ENCODE measurements at places on chromosomes 5 and 9.

DNA sequence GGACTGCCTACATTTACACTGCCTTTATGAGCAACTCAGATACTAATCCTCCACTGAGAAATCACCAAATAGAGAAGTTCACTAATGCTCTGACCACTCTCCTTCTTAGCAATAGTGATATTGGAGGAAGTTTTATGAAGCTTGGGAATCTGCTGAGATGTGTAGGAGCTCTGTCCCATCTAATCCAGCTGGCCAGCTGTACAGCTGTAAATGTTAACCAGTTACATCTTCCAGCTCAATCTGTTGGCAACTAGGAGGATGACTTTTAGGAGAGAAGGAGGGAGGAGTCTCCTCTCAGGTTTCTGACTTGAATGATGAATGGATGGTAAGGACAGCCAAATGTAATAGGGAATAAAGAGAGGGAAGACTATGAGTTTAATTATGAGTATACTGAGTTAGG lies 36.3 kb upstream of the LRRC19 start:
- no peak for DNase-seq

GRCh38 chr5:102223542-102224477 lies 72.3 kb downstream of the SLCO4C1 start:
- DNase-seq = peak; percentile 39

DNA sequence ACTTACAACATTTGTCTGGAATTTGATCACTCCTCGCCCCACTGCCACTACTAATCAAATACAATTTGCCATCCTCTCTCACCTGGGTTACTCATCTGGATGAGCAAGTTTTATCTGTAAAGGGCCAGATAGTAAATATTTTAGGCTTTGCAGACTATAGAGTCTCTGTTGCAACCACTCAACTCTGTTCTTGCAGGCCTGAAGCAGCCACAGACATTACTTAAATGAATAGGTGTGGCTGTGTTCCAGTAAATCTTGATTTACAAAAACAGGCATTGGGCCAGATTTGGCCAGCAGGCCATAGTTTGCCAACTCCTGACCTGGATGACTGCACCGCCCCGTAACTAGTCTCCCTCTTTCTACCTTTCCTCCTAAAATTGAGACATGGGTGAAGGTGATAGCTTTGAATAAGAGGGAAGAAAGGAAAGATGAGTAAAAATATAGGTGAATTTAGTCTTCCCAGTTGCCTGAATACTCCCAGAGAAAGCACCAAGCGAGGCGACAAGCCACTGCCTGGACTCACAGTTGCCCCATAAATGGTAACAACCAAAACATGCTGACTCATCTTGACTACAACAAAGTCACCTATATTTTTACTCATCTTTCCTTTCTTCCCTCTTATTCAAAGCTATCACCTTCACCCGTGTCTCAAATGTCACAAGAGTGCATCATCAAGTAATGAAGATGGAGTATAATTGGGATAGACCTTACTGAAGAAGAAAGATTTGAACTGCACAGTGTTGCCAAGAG lies 32.5 kb upstream of the SCAMP1 start:
- peak; percentile 17 for DNase-seq

GRCh38 chr9:5799314-5799713 lies 33.6 kb downstream of the ERMP1 start:
- DNase-seq = peak; percentile 68

DNA sequence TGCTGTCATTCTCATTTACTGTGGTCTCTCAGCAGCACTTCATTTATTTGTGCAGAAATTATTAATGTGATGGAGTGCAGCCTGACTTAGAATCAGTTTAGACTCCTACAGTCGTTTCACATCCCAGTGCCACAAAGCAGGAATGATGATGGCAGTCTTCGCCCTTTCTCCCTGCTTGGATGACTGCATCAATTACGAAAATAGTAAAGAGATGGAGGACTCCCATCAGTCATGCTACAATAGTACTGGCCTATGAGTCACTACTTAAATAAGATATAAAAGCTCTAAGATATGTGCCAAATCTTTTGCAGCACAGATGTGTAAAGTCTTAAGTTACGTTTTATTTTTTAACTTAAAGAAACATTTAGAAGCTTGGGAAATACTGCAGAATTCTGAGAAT lies 263.9 kb downstream of the CHSY3 start:
- DNase-seq = peak; percentile 8

- no peak for DNase-seq
Measured at GRCh38 chr9:133166392-133166791, 2.7 kb upstream of the GBGT1 start.

DNA sequence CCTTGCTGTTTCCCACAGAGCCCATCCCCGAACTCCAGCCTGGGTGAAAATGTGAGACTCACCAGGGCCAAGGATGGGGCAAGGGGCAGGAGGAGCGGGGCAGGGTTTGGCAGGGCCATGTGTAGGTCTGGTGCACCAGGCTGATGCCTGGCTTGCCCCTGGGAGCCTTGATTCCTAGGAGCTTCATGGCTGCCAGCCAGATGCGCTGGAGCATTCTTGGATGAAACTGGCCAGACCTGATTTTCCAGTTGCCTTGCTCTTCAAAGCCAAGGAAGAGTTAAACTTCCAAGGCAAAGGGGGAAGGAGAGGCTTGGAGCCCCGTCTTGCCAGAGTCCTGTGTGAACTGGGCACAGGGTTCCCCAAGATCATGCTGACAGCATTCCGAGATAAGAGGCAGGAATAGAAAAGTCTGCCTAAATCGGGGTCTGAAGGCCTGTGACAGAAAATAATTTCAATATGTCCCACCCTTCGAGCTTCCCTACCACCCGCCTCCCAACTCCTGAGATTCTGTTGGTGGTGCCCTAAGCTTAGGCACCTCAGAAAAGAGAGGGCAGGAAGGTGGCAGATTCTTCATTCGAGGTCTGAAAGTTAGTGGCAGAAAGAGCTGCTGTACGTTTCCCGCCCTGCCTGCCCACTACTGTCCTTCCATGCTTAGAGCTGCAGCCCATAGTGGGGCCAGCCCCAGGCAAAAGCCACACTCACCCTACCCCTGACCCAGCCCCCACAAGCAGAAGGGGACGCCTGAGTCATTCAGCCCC lies 20.4 kb downstream of the FAT2 start:
- no peak for DNase-seq

- DNase-seq = no peak
Measured at GRCh38 chr5:88230546-88231066, 38.0 kb downstream of the TMEM161B start.

DNA sequence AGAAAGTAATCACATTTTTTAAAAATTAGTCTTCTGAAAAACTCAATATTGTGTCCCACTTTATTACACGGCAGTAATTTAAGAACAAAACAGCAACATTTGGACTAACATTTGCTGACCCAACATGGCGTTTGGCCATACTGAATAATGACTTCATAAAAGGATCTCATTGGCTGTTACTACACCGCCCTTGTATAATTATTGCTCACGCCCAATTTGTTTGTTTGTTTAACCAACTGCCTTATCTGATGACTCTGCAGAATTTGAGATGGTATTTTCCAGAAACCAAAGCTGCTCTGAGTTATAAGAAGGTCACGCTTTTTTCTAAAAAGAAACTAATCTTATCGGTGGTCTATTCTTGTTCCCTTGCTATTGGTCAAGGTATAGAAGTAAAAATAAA lies 200.2 kb upstream of the TARS1 start:
- DNase-seq = no peak

DNA sequence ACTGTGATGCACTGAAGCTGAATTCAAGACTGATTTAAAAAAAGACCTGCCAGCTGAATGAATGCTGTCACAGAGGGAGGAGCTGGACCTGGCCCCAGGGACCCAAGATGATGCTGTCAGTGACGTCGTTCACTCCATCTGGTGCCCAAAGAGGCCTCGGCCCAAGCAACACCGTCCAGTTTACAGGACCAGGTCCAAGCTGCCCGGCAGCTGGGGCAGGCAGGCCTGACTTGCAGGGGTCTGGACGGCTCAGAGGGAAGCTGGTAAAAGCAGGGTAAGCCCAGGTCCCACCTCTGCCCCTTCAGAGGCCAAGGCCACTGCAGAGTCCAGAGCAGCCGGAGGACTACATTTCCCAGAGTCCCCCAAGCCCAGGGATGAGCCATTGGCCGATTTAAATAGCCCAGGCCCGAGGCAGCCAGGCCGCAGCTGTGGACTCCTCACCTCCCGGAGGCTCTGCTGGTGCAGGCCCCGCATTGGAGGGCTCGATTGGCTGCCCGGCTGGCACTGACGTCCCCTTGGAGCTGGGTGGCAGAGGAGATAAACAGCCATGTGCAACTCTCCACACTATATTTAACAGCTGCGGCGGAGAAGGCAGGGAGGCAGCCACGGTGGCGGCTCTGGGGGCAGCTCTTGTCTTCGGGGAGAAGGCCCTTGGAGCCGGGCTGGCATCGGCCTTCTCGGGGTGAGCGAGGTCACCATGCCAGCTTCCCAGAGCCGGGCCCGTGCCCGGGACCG lies at the start of gene PLPP7:
PLPP7 (plus strand) TSS at position 423 of the 735 bp plus-strand sequence; CDS start at position 698, 275 bp downstream.
- peak; percentile 45 for DNase-seq
